ENCODE measurements at places on chromosomes 7 and 10.

DNA sequence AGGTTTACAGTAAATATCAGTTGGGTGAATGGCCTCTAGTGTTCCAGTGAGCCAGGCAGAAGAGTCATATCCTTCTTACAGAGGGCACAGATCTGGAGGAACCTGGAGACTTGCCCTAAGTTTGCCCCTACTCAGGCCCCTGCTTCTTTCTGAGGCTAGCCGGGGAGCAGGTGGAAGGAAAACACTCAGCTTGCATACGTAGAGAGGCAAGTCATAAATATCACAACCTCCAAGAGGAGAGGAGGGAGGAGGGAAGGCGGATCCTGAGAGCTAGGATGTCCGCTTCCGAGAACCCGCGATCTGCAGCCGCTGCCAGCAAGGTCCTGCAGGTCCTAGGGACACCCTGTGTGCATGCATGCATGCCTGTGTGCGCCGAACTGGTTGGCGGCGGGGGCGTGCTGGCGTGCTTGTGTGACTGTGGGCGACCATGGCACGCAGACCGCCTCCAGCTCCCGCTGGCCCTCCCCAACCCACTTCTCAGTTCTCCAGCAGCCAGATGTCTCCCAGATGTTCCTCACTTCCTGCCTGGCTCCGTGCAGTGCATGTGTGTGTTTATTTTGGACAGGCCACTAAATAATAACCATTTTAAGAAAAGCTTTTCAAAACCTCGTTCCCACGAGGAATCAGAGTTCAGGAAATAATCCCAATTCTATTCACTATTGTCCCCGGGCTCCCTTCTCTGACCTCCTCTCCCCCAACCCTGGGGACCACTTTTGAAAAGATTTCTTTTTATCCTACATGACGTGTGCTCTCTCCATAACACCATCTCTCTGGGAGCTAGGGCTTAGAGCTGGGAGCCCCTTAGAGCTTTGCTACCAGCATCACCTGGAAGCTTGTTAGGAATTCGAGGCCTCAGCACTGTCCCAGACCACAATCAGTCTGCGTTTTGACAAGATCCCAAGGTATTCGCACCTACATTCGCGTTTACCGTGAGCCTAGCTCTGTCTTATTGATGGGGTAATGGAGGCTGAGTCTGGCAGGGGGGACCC is 32.4 kb downstream of the UNC5B start:
- no peak for DNase-seq

- no peak for DNase-seq
Measured at GRCh38 chr7:44347546-44348114, 22.2 kb upstream of the CAMK2B start.

- no peak for DNase-seq
Measured at GRCh38 chr7:42625421-42625820, 286.4 kb downstream of the C7orf25 start.

DNA sequence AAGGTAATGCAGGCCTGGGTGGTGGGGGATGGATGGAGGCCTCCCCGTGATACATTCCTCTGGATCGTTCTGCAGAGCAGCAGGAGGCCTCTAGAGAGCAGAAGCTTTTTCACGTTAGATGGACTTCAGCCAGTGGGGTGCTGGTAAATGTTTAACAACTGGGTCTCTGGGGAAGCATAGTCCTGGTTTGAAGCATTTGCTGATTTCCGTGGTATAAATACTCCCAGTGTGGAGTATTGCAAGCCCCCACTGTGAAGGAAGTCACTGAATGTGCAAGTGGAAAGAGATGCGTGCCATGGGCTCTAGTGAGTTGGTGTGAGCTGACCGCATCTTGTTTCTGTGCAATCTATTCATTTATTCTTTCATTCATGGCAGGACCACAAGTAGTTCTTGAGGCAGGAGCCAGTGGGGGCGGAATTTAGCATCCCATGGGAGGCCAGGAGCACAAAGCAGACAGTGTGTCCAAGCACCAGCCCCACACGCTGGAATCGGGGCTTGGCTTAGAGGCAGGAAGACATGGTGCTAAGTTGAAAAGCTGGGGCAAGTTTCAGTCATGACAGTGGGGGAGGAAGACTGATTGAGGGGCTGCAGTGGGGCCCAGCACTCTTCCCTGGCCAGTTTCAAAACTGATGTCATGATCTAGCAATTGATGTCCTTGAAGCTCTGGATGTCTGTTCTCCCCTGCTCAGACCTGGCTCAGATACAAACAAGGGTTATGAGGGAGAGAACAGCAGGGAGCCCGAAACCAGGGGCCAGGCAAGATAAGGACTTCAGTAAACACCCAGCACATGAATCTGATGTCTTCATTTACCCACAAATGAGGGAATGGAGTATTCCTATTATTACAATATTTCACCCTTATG is 280.9 kb upstream of the LYZL1 start:
- no peak for DNase-seq

GRCh38 chr7:120180221-120180620 is 92.8 kb upstream of the KCND2 start:
- DNase-seq: no peak

DNA sequence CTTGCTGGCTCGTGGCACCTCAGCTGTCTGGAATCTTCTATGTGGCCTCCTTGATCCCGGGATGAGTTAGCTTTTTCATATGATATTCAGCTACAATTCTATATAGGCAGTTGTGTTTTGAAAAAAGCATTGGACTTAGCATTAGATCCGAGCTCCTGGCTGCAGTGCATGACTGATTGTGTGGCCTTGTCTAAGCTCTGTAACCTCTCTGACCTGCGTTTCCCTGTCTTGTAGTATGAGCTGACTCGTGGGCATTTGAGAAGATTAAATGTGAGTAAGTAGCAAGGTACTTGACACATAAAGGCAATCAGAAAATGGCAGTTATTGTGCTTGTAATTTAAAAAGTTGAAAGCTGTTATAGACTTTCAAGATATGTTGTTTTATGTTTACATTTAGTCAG is 85.9 kb downstream of the CCNY start:
- no peak for DNase-seq

- peak; percentile 42 for DNase-seq
Measured at GRCh38 chr10:110268442-110268841, 36.3 kb downstream of the SMNDC1 start.

GRCh38 chr10:71396084-71396710 is 523 bp upstream of the CDH23 start:
- DNase-seq: peak; percentile 46

DNA sequence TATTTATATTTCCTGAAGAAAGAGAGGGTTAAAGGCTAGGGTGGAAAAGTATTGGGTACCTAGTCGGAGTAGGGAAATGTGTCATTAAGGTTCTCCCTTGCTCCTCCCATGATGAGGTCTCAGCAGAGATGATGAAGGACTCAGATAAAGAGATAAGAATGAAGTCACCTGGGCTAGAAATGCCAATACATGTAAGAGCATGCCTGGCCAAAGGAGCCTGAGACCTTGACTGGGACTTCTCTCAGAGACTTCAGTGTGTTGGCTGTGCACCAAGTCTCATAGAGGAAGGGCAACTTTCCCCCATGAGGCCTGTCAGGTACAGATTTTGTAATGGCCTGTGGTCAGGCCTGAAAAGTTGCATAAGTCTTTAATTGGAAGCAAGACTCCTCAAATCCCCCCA is 361.0 kb upstream of the CDC14C start:
- DNase-seq: no peak

DNA sequence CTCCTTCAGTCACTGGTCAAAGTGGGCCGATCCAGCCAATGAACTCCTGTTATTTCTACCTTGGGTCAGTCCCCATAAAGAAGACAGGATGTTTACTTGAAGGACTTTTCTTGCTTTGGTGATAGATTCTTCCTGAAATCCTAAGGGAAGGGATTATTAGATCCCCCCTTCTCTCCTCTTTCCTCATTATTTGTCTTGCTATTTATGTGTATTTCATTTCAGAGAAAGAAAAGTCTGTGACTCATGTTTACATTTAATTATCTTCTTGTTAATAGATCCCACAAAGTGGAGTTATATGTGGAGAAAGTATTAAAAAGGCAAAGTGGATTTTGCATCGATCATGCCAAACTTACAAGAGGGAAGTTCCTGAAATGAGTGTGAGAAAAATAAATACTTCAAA is 341.5 kb downstream of the PHTF2 start:
- no peak for DNase-seq

- no peak for DNase-seq
Measured at GRCh38 chr7:18535810-18536415, 40.4 kb downstream of the HDAC9 start.

DNA sequence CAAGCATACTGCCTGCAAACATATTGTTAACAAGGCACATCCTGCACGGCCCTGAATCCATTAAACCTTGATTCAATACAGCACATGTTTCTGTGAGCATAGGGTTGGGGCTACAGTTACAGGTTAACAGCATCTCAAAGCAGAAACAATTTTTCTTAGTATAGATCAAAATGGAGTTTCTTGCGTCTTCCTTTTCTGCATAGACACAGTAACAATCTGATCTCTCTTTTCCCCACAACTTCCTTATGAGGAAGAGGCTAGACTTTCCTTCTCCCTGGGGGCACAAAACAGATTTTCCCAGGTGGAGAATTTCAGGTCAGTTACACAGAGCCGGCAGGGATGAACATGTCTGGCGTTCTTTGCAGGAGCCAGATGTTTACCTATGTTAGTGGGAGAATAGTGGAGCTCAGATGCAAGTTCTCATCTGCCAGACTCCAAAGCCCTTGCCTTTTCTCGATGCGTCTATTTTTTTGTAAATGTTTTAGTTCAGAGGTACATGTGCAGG is 37.5 kb upstream of the PFKFB3 start:
- DNase-seq: no peak

- DNase-seq: peak; percentile 18
Measured at GRCh38 chr7:138097064-138097741, 20.9 kb downstream of the AKR1D1 start.

DNA sequence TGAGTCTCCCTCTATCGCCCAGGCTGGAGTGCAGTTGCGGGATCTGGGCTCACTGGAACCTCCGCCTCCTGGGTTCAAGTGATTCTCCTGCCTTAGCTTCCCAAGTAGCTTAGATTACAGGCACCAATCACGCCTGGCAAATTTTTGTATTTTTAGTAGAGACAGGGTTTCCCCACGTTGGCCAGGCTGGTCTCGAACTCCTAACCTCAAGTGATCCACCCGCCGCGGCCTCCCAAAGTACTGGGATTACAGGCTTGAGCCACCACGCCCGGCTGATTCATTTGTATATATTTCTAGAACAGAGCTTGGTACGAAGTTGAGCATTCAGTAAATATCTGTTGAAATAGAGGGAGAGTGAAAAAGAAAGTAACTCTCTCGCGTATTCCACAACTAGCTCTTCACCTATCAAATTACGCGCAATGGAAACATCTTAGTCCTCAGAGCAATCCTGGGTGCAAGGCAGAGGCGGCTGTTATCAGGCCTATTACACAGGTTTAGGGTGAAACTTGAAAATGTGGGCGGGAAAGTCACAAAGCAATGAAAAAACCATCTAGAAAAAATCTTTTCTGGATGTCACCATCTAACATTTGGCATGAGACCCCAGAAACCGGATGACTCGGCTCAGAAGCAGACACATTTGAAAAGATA is 707 bp upstream of the GHITM start:
- no peak for DNase-seq

DNA sequence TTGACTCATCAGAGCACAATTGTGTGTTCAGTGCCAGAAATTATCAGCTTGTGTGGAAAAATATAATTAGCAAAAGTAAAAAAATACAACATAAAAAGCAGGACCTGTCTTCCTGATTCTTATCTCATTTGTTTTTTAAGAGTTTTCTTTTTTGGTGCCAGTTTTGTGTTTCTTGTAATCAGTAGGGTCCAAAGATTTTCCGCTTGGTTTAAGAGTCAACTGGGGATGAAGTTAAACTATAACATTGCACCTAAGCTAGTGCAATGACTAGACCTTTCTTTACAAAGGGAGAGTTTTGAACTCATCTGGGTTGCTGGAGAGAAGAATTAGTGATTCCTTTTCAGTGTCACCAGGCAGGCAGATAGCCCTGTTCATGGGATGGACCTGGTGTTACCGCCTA is 113.4 kb downstream of the PLPP4 start:
- DNase-seq: no peak

DNA sequence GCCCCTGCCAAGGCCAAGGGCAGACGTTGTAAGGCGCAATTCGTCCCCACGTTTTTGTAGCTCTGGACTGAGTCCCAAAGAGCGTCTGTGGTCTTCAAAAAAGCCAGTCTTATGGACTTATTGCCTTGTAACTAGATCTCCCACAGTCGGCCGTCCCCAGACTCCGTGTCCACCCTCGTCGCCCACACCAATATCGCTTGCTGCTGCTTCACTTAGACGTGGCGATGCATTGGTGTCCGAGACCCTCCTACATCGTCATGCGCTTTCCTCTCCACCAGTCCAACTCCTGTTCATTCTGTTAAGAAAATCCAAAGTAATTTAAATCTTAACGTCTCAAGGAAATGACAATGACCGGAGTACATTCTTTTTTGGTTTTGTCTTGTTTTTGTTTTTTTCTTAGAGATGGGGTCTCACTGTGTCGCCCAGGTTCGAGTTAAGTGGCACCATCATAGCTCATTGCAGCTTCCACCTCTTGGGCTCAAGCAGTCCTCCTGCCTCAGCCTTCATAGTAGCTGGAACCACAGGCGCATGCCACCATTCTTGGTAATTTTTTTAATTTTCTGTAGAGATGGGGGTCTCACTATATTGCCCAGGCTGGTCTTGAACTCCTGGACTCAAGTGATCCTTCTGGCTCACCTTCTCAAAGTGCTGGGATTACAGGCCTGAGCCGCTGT is 851 bp downstream of the KIFBP start:
- DNase-seq: no peak

DNA sequence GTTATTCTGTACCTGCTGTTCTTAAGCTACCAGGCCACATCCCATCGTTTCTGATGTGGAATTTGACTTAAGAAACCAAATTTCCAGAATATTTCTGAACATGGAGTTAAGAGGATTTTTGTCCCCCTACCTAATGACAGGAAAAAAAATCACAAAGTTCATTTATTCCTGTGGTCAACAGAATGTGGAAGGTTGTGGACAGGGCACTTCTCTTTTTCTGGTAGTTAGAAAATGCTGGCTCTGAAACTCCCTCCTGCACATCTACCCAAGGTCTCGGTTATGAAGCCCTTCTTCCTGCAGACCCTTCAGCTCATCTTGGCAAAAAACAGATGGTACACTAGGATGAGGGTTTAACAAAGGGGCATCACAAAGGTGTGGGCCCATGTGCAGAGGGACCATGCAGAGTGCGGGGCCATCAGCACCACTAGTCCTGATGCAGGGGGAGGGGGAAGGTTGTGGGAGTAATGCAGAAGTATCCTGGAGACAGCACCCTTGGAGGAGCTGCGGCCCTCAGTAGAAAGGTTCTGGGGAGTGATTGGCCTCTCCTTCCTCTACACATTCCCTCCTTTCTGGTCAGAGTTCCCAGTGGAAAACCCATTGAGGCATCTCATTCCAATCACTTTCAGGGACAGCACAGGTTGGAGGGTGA is 9.8 kb downstream of the ALOX5 start:
- peak; percentile 41 for DNase-seq

GRCh38 chr10:125557311-125557710 is 125.7 kb downstream of the TEX36 start:
- no peak for DNase-seq

All from pons (tissue), 1 donor.